ENCODE measurements at places on chromosomes 16 and 17.

- DNase-seq, result no peak
These were observed 88.9 kb upstream of the ATF7IP2 start for GRCh38 chr16:10296956-10297340.

GRCh38 chr17:31573861-31574260 lies 182.4 kb downstream of the RAB11FIP4 start:
- no peak for DNase-seq

DNA sequence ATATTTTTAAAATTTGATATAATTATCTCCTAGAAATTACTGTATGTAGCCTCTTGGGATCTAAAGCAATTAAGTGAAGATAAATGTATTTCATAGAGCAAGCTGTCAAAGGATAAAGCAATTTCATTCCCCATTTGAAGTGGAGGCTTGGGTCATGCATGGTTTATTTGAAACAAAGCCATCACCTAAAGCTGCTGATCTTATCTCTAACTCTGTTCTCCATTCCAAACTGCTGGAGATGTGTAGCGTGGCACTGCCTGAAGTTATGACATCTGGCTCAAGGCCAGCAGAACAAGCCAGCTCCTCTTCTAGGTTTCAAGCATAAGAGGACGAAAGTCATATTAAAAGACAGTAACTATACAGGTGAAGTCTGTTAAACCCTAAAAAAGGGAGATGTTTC lies 83.9 kb downstream of the HIC1 start:
- no peak for DNase-seq

DNA sequence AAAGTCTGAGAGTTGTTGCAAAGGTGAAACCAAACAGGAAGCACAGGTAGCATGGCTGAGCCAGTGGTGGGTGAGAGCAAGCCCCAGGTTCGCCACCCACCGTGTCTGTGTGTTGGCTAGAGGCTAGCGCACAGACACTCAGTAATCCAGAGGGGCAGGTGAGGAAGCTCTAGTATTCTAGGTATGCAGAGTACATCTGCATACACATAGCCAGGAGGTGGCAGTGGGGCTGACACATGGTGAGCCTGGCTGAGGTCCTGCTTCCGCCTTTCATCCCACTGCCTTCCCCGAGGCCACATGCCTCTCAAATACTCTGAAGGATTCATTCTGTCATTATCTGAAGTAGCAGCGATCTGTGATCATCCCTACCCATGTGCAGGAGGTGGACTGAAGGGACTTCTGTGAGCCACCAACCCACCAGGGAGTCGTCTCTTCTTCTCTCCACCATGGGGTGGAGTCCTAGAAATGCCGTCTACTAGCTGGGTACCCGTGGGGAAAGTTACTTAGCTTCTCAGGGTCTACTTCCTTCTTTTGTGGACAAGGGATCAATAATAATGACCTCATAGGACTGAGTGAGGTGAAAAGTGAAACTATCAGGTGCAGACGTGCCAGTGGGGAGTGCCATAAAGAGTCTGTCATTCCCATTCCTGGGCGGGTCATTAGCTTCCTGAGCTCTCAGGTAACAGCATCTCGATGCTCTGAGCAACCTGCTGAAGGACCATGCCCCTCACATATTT lies 36.0 kb upstream of the ICAM2 start:
- DNase-seq, result no peak

DNA sequence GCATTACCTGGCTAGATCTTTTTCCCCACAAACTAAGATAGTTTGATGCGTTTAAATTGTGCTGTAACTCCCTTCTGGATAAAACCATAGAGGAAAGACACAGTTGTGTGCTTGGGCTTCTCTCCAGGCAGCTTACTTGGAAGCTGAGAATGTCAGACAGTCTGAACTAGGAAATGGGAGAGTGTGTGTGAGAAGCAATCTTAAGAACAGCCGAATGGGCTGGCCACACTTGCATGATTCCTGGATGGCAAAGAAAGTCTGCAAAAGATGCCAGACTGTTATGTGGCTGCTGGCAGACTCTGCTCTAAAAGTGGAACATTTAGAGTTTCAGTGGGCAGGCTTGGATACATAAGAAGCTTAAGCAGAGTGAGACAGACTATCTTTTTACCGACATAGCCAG lies 384.3 kb upstream of the PSMD7 start:
- DNase-seq, result no peak

DNA sequence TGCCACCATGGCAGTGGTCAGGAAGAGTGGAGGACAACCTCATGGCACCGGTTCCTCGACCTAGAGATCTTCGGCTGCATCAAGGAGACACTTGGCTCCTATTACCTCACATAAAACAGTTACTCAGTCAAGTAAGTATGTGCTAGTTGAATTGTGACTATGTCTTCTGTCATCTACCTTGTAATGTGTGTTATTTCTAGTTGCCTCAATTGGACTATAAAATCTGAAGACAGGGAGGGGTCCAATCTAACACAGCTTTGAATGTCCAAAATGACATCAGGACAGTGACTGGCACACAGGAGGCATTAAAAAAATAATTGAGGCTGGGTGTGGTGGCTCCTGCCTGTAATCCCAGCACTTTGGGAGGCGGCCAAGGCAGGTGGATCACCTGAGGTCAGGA lies 17.2 kb downstream of the C16orf86 start:
- no peak for DNase-seq

GRCh38 chr16:25838724-25839186 lies 147.0 kb downstream of the HS3ST4 start:
- DNase-seq, result no peak

DNA sequence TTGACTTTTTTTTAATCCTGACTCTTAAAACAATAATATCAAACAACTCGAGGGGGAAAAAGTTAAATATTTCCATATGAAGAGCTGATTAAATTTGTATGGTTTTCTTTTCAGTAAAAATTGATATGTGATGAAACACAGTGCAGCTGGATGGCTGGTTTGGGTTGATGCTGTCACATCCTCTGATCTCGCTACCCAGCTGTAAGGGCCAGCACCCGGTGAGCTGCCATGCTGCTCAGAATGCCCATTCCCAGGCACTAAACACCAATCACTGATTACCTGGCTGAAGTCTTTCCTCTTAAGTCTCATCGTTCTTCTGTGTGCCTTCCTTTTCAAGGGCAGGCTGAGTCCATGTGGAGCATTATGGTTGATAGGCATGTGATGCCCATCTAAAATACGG lies 234.3 kb downstream of the IRX3 start:
- DNase-seq, result no peak

GRCh38 chr17:62725791-62726249 lies 82.3 kb downstream of the MARCHF10 start:
- DNase-seq, result no peak

GRCh38 chr16:86621966-86622365 lies 43.6 kb downstream of the FOXL1 start:
- DNase-seq, result no peak

DNA sequence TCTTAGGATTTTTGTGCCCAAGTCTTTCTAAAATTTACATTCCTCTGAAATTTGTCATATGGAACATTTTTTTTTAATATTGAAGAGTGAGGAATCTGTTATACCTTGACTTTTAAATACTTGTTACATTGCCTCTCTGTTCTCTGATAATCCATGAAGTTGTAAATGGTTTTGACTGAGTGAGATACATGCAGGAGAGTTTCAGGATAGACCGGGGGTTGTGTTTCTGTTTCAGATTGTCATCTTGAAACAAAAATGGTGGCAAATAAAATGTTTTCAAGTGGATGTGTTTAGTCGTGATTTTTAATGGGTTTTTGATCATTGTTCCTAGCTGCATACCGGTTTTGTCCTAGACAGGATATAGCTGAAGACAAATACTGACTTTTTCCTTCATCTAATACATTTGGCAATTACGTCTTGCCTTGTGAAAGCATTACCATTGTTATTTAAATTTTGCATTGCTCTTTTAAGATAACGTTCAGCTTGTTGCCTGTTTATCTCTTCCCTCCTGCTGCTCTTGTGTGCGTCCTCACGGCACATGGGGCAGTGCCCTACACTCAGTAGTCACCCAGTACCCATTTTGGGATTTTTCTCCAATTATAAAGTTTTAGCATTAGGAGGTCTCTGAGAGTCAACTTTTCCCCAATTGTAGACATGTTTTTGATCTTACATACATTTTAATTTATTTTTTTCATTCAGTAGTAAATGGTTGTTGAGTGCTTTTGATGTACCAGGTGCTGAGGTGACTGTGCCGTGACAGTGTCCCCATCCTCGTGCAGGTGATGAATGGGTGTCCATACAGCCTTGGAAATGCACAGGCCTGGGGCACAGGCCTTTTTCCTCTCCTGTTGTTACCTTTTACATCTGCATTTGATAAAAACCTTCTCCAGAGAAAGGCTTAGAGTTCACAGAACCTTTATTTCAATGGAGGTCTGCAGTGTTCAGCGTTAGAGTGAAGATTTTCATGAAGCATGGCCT lies 169.9 kb downstream of the MSI2 start:
- DNase-seq, result no peak

GRCh38 chr16:10817963-10818941 lies at the start of gene TVP23A:
TSS of gene TVP23A (minus strand) at chr16:10818794. CDS start at chr16:10818493, 301 bp downstream.
- no peak for DNase-seq

- no peak for DNase-seq
These were observed 6.7 kb upstream of the GSG1L start for GRCh38 chr16:28069971-28070794.

DNA sequence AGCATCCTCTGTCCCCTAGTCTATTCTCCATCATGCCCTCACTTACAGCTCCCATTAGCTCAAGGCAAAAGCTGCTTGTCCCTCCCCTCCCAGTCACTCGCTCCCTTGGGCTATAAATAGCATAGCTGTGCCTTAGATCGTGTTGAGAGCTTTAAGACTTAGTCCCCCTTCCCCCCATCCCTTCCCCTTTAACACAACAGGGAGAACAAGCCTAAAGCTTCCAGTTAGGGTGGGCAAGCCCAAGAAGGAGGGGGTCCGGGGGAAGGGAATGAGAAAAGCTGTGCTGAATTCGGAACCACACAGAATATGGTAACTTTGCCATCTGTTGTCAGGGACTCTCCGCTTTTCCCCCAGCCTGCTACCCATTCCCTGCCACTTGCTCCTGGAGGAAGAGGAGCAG lies 4.9 kb upstream of the HIGD1B start:
- no peak for DNase-seq

DNA sequence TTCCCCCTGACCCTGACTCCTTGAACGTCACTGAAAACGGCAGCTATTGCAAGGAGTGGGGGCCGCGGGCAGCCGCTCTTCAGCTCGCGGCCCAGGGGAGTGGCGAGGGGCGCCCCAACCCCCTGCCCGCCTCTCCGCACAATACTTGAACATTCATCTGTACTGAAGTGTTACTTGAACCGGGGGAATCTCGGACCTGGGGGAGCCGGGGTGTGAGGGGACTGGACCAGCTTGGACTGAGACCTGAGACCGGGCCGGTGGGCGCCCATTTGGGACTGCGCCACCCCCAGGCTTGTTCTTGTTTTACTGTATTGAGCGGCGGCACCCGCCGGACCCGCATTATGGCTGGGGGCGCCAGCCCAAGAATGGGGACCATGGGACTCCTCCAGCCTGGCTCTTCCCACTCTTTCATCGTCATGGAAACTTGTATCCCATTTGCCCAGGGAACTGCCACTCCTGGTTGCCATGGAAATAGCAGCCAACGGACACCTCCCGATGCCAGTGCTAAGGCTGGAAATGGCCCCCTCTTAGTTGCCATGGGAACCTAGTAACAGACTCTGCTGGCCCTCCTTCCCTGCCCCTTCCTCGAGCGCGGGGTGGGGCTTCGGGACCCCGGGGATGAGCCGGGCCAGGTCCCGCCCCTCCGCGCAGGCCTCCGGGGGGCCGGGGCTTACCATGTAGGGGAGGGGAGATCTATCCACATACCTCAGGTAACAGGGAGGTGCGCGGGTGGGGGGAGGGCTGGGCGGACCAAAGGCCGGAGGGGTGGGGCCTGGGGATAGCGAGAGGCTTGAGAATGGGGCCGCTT lies 805 bp upstream of the ORAI3 start:
- no peak for DNase-seq

- no peak for DNase-seq
These were observed 15.7 kb downstream of the COPZ2 start for GRCh38 chr17:48021934-48022333.

- no peak for DNase-seq
These were observed 83.4 kb downstream of the LYRM1 start for GRCh38 chr16:20984019-20984418.

DNA sequence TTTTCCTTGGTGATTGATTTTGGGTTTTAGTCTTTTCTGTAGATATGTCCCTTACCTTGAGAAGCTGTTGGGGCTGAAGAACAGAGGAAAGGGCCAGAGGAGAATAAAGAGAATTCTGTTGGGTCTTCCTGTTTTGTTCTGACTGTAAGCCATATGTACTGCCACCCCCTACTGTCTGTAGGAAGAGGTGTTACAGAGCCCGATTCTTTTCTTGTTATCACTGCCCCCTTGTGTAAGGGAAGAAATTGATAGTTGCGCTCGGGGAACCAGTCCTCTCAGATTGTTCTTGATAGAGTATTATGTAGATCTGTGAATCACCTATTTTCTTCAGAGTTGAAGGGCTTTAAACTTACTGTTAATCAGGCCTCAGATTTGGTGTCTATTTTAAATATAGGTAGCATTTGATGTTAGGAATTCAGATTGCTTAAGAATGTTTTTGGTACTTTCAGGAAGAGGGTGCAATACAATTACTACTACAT lies 2.4 kb downstream of the TANC2 start:
- peak; percentile 10 for DNase-seq

- no peak for DNase-seq
These were observed 147.9 kb upstream of the CHMP6 start for GRCh38 chr17:80843741-80844156.

DNA sequence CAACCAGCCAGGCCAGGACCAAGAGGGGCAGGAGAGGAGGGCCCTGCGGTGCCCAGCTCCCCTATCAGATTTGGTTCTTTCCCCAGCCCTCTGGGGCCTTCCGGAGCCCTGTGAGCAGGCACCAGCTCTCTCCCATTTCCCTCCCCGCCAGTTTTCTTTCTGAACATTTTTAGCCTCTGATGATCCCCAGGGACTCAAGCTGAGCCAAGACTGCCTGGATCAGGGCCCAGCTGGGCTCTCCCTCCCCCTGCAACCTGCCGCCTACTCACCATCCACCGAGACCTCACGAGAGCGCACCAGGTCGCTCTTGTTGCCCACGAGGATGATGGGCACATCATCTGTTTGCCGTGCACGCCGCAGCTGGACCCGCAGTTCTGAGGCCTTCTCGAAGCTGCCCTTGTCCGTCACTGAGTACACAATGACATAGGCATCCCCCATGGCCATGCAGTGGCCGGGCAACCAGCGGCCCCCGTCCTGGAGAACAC lies 2.0 kb downstream of the RRAD start:
- no peak for DNase-seq

DNA sequence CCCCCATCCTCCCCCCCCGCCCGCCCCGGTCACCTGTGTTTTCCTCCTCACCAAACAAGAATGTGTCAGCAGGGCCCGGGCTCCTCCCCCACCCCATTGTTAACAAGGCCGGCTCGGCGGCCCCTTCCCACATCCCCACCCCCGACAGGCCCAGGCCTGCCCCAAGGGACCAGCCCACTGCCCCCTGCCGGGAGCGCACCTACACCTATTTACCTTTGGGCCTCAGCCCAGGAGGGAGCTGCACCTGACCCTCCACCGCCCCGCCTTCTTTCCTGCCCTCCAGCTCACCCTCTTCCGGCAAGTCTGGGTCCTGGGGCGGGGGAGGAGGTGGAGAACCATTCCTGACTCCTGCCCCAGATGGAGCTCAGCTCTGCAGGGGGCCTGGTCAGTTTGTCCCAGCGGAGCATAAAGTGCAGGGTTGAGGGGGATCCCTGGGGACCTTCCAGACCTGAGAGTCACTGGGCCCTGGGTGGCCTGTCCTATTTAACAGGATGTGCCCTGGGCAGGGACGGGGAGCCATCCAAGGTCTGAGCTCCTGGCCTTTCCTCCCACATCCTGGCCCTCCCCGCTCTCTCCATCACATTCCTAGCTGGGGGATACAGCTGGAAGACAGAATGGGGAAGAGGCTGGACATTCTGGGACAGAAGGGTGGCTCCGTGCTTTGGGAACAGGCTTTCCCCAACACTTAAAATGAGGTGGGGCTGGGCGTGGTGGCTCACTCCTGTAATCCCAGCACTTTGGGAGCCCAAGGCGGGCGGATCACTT lies 8.3 kb downstream of the FOXJ1 start:
- no peak for DNase-seq

Data from activated T-helper 9 cell treated with anti-CD3 and anti-CD28 coated beads, Interleukin-2, amount 50 U/mL, for 16 hours (primary cell).